Lung (tissue), 17 donors: ENCODE measurements at places on chromosomes 4 and X. TPM values are rescaled to one million over a fixed set of nuclear protein-coding genes. Genes with fewer than 3 reads are reported as not detected.

DNA sequence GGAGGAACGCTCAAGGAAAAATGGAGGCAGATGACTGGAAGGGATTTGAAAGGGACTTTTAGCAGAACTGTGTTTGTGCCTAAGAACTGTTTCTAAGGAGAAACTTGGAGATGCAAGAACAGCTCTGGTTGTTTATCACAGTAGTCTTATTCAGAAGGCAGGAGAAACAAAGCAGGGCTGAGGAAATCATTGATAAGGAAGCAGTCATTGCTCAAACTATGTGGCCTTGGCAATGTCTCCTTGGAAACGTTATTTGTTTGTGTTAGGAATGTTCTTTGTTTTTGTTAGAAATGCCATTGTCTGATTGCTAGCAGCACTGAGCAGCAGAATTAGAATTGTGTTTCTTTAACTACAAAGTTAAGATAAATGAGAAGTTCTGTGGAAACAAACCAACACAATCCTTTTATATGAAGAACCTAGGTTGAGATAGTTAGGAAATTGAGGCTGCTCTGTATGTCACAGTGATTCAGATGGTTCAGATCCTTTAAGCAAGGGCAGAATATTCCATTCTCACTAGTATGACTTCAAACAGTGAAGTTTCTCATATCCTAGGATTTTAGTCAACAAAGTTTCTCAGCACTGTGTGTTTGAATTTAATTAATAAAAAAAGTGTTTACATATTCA lies 1191.3 kb upstream of the IGFBP7 start:
- H3K4me1 ChIP-seq, result peaks cover 11% of the 10 kb centered on the region
- DNase-seq, result peak; percentile 91
- H3K27me3 ChIP-seq, result no peaks in the 10 kb centered on the region
- no peaks in the 10 kb centered on the region for H3K36me3 ChIP-seq
- no peak overlapping the region for H3K4me3 ChIP-seq

GRCh38 chrX:41293269-41293668 lies 40.7 kb upstream of the DDX3X start:
- peaks cover 2% of the 10 kb centered on the region for H3K27me3 ChIP-seq
- no peaks in the 10 kb centered on the region for H3K36me3 ChIP-seq
- no peaks in the 10 kb centered on the region for H3K4me1 ChIP-seq
- H3K27ac ChIP-seq, result no peak overlapping the region
- no peak overlapping the region for H3K4me3 ChIP-seq

GPR119 gene
- not detected for polyA plus RNA-seq

DNA sequence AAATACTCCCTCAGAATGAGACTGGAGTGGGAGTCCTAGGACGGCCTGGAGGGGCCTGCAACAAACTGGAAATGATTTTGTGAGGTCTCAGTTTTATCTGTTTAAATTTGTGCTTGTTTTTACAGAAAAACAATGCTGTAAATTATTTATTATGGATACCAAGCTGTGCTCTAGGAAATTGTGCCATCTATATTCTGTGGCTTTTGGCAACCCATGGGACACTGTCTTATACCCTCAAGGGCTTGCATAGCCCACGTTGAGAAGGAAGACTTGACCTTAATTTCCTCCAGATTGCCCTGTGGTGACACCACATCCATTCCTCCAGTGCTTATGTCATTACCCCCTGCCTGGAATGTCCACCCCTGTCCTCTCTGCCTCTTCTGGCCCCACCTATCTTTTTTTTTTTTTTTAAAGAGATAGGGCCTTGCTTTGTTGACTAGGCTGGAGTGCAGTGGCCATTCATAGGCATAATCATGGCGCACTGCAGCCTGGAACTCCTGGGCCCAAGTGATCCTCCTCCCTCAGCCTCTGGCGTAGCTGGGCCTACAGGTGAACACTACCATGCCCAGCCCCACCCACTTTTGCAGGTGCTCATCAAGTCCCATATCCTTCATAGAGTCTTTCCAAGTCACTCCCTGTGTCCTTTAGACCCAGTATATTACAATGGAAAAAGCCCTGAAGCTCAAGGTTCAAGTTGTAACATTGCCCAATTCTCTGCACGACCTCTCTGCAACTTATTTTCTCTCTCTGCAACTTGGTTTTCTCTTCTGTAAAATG lies 77.4 kb downstream of the HPRT1 start:
- H3K36me3 ChIP-seq, result no peaks in the 10 kb centered on the region
- peak overlapping the region; percentile 21 for H3K27ac ChIP-seq
- DNase-seq, result no peak
- peaks cover 2% of the 10 kb centered on the region for H3K4me1 ChIP-seq
- H3K4me3 ChIP-seq, result no peak overlapping the region

DNA sequence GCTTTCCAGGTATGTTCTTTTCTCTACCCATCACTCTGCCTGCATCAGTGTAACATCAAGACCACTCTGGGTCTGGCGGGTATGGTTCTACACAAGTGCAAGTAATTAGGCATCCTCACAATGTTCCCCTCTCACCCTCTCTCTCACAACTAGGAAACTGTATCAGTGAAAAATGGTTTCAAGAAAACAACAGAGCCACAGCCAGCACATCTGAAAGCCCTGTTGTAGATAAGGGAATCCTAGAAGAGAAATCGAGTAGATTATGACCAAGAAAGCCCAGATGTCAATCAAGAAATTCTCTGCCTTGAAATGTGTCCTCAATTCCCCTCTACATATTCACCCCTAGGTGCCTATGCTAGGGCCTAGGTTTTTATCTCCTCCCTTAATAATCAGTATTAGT lies 281.3 kb upstream of the ANKRD50 start:
- no peak for DNase-seq
- no peak overlapping the region for H3K4me3 ChIP-seq
- no peaks in the 10 kb centered on the region for H3K36me3 ChIP-seq
- H3K27ac ChIP-seq, result no peak overlapping the region
- H3K27me3 ChIP-seq, result no peaks in the 10 kb centered on the region
- H3K4me1 ChIP-seq, result no peaks in the 10 kb centered on the region

DNA sequence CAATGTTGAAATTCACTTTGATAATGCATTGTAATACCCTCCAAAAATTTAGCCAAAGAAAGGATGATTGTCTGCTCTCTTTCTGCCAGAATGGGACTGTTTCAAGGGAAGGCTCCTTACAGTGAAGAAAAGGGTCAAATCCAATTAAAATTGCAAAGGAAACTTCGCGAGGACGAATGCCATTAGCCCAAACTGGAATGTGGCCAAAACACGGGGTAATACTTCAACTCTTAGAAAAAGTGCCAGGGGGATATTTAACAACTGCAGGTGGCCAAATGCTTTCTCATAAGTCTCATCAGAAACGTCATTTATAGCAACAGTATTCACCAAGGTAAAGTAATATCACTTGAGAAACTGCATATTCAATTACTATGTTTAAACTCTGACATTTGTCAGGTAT lies 29.0 kb downstream of the NKX3-2 start:
- H3K27ac ChIP-seq, result no peak overlapping the region
- no peaks in the 10 kb centered on the region for H3K36me3 ChIP-seq
- DNase-seq, result no peak
- no peaks in the 10 kb centered on the region for H3K4me1 ChIP-seq
- H3K27me3 ChIP-seq, result peaks cover 40% of the 10 kb centered on the region
- H3K4me3 ChIP-seq, result no peak overlapping the region

- no peak overlapping the region for H3K27ac ChIP-seq
- no peaks in the 10 kb centered on the region for H3K36me3 ChIP-seq
- no peak for DNase-seq
- H3K4me1 ChIP-seq, result no peaks in the 10 kb centered on the region
- no peaks in the 10 kb centered on the region for H3K27me3 ChIP-seq
- no peak overlapping the region for H3K4me3 ChIP-seq
Observed at GRCh38 chr4:150943818-150944217, 71.3 kb downstream of the LRBA start.

GRCh38 chr4:110108422-110108821 lies 90.0 kb downstream of the ELOVL6 start:
- no peak overlapping the region for H3K4me3 ChIP-seq
- H3K36me3 ChIP-seq, result no peaks in the 10 kb centered on the region
- no peak overlapping the region for H3K27ac ChIP-seq
- H3K27me3 ChIP-seq, result no peaks in the 10 kb centered on the region
- DNase-seq, result no peak
- no peaks in the 10 kb centered on the region for H3K4me1 ChIP-seq

DNA sequence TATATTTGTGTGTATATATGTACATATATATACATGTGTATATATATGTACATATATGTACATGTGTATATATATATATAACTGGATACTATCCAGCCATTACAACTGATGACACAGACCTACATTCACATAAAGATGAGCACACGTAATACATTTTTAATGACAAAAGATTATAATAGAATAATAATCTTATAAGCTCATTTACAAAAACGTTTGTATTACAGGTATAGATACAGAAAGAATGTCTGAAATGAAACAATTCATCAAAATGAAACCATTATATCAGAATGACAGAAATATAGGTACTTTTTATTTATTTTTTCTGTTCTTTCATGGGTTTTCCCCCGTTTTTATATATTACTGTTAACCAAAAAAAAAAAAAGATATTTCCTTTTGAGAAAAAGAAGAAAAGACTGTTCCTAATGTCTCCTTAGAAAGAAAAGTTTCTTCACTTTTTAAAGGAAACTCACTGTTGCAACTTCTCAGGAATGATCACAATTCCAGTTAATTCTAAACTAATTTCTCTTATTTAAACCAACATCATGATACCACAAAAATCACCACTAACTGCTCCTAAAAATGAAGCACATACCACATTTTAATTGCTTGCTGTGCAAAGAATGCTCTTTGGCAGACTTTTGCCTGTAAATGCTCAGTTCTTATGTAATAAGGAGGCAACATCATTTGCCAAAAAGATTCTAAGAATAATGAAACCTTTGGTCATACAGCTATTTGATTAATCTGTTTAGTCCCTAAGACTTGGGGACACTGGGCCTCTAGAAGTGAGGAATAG lies 18.9 kb downstream of the LEF1 start:
- no peaks in the 10 kb centered on the region for H3K27me3 ChIP-seq
- no peaks in the 10 kb centered on the region for H3K36me3 ChIP-seq
- H3K4me1 ChIP-seq, result no peaks in the 10 kb centered on the region
- no peak overlapping the region for H3K4me3 ChIP-seq
- DNase-seq, result no peak

DNA sequence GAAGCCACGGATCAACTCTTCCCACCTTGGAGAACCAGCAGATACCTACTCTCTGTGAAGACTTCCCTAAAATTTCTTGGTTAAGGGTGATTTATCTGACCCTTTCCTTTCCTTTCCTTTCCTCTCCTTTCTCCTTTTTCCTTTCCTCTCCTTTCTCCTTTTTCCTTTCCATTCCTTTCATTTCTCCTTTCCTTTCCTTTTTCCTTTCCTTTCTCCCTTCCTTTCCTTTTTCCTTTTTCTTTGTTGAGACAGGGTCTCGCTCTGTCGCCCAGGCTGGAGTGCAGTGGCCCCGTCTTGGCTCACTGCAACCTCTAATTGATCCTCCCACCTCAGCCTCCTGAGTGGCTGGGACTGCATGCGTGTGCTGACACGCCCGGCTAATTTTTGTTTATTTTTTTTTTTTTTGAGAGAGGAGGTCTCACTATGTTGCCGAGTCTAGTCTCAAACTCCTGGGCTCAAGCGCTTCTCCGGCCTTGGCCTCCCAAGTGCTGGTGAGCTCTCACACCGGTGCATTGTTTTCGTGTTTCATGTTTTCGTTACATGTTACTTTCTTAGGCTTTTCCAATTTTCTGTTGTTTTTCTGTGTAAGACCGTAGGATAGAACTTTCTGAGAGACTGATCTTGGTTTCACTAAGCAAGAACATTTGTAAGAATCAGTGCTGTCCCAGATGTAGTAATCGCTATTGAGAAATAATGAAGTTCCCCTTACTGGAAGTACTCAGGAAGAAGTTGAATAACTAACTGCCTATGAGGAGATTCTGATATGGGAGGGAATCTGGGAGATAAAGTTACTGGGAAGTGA lies 2.0 kb downstream of the TMEM165 start:
- no peaks in the 10 kb centered on the region for H3K27me3 ChIP-seq
- peaks cover 30% of the 10 kb centered on the region for H3K4me1 ChIP-seq
- peak overlapping the region; percentile 98 for H3K27ac ChIP-seq
- peaks cover 3% of the 10 kb centered on the region for H3K36me3 ChIP-seq

DNA sequence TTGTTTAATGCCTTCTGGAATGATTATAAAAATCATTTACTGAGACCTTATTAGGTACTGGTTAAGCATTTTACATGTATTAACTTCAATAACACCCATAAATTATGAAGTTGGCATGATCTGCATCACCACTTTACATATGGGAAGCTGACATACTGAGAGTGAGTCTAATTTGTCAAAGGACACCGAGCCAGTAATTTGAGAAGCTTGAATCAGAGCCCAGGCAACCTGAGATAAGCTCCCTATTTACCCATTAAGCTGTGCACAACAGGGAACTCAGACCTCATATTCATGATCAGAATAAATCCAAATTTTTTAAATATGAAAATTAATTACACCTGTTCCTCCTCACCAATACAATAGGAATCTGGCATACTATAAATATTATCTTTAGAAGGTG lies 247.9 kb upstream of the EPHA5 start:
- H3K36me3 ChIP-seq, result no peaks in the 10 kb centered on the region
- no peaks in the 10 kb centered on the region for H3K27me3 ChIP-seq
- no peak for DNase-seq
- H3K4me1 ChIP-seq, result no peaks in the 10 kb centered on the region
- H3K27ac ChIP-seq, result no peak overlapping the region

DNA sequence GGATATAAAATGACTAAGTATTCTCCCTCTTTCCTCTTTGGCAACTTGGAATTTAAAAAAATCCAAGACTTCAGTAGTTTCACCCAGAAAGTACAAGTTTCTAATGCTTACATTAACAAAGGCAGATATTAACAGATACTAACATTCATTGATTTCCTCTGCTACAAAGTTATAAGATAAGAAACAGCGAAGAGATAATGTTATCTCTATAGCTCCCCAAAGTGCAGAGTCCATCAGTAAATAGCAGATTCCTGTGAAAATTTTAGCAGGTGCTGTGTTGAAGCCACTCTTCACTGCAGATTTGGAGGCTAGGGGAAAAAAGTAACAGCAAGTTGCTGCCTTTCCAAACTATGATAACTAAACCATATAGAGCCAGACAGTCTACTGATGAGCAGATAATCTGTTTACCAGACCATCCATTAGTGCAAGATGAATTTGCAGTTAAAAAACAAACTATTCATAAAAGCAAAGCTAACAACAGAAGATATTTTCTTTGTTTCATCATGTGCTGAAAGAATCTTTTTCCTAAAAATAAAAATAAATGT lies 3.3 kb upstream of the CAMK2D start:
- H3K4me3 ChIP-seq, result no peak overlapping the region
- H3K4me1 ChIP-seq, result no peaks in the 10 kb centered on the region
- H3K36me3 ChIP-seq, result no peaks in the 10 kb centered on the region
- H3K27ac ChIP-seq, result no peak overlapping the region
- no peaks in the 10 kb centered on the region for H3K27me3 ChIP-seq

DNA sequence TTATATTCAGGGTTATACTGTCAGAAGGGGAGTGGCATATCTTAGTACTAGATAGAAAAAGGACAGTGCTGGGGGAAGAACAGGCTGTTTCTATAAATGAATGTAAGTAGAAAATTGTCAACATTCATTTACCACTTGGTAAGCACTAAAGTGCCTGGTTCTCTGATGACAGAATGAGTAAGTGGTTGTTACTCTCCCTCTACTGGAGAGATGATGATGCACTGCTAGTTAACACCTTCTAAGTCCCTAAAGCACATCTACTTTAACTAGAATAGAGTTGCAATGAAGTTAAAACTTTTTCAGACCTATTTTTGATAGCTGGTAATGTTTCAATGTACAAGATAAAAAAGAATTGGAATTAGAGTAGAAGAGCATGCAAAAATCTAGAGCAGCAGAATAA lies 214.5 kb downstream of the KLHL4 start:
- DNase-seq, result no peak
- peaks cover 8% of the 10 kb centered on the region for H3K27me3 ChIP-seq
- H3K4me1 ChIP-seq, result no peaks in the 10 kb centered on the region
- no peaks in the 10 kb centered on the region for H3K36me3 ChIP-seq
- H3K4me3 ChIP-seq, result no peak overlapping the region
